ENCODE measurements at places on chromosomes 5 and 9. TPM values are rescaled to one million over a fixed set of nuclear protein-coding genes. Genes with fewer than 3 reads are reported as not detected.

ARHGEF37 gene
- total RNA-seq, result 2.5 TPM

RAD1 gene
- 29.2 TPM for total RNA-seq

ANKRD31 gene
- 0.06 TPM for total RNA-seq

GGTA1 gene
- total RNA-seq, result not detected

SLC22A4 gene
- 4.9 TPM for total RNA-seq
